ENCODE measurements at places on chromosomes 4 and X. TPM values are rescaled to one million over a fixed set of nuclear protein-coding genes. Genes with fewer than 3 reads are reported as not detected.

Gene SSX2B
- not detected for polyA plus RNA-seq

Gene IL13RA2
- 12.7 TPM for polyA plus RNA-seq

Gene VCX
- polyA plus RNA-seq: not detected

DNA sequence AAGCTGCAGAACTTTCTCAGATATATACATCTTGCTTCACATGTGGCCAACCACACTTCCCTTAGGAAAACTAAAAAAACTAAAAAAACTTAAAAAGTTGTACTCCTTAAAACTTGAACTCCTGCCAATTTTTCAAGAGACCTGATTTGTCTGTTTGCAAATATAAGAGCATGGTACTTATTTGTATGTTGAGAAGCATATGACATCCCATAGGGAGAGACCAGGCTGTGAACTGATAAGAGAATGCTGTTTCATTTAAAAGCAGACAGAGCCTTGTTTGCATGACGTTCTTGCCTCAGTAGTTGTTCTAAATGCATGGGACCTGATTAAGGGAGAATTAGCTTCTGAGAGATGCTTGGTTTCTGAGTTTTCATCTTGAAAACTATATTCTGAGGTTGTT, 169.9 kb downstream of the GPC3 start:
- no peak for DNase-seq

DNA sequence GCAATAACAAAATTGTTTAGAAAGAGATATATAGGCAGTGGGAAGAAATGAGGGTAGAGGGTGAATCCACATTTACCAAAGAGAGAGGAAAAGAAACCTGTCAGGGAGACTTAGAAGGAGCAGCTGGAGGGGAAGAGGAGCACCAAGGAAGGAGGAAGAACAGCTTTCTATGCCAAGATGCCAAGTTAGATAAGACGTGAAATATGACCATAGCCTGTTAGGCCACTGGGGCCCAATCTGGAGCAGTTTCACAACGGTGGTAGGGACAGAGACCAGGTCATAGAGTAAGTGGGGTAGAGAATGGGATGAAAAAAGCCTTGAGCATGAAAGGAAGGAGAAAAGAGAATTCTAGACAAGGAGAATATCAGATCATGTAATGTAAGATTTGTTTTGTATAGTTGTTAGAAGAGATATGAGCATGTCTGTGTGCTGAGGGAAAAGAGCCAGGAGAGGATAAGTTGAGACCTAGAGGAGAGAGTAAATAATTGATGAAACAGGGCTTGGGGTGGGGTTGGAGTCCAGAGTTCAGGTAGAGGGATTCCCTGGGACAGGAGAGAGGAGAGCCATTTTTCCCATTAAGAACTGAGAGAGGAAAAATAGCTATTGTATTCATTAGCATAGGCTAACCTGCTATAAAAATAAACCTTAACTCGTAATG, 4.4 kb upstream of the SOWAHB start:
- no peak for DNase-seq

DNA sequence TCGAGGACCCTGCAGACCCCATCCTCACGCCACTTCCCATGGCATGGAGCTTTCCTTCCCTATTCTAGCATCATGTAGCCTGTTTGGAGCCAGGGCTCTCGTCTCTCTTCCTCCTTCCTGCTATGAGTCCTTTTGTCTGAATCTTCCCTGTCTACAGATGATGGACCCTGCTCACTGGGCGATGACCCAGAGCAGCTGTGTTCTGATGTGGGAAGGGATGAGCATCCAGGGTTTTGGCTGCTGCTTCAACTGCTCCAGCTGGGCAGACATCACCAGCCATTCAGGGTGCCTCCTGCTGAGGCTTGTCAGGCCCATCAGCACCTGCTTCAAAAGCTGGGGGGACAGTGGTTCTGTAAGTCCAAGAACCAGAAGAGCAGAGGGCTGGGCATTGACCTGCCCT, 3.2 kb upstream of the CCKAR start:
- DNase-seq: no peak

DNA sequence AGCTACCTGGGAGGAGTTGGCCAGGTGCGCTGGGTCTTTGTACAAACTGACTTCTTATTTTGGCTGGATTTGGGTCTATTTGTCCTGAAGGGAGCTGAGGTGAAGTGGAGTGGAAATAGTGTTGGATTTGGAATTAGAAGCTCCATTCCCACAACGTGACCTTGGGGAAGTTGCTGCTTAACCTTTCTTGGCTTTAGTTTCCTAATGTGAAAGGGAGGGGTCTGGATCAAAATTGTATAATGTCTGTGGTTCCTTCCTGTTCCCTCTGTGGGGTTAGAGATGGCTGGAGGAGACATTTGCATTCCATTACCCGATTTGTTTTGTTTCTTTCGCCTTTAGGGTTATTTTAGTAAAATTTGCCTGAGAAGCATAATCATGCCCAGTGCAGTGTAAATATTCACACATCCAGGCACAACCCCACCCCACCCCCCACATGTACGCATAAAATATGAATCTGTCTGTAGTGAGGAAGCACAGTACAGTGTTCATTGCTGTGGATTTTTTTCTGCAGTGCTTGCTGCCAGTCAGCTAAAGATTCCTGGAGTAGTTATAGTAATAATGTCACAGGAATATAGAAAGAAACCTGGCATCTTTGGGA, 21.5 kb downstream of the JADE1 start:
- peak; percentile 29 for DNase-seq

DNA sequence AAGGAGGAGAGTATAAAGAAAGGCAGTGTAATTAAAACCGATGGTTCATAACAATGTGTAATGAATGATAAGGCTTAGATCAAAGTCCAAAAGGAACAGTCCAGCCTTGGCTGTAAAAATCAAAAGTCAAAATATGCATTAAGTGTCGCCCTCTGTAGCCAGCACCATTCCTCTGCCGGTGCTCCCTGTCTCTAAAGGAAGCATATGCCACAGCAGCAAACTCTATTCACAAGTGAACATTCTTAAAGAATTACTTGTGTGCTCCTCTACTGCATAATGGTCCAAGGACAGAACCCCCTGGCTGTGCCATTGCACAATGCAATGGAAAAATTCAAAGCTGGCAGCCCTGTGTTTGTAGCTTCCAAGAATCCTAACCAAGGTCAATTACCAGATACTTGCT, 16.3 kb upstream of the MBNL3 start:
- peak; percentile 51 for DNase-seq

GRCh38 chr4:74188912-74189311, 31.0 kb downstream of the MTHFD2L start:
- DNase-seq: no peak

DNA sequence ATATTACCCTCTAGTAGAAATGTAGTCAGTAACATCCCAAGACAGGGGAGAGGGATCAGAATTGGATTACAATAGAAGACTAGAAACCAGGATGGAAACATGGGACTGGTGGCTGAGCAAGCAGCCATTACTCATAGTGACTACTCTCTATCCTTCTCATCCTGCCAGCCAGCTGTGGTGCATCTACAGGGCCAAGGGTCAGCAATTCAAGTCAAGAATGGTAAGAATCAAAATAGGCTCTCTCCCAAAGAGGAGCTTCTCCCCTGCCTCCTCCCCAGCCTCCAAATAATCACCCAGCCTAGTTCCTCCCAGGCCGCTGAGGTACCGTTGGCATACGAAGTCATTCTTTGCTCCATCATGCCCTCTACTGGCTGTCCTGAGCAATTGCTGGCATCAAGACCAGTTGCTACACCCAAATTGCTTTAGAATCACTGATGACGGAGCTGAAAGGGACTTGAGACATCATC, 19.4 kb downstream of the AWAT2 start:
- DNase-seq: peak; percentile 56

GRCh38 chr4:145625677-145626622, 6.8 kb downstream of the MMAA start:
- no peak for DNase-seq

DNA sequence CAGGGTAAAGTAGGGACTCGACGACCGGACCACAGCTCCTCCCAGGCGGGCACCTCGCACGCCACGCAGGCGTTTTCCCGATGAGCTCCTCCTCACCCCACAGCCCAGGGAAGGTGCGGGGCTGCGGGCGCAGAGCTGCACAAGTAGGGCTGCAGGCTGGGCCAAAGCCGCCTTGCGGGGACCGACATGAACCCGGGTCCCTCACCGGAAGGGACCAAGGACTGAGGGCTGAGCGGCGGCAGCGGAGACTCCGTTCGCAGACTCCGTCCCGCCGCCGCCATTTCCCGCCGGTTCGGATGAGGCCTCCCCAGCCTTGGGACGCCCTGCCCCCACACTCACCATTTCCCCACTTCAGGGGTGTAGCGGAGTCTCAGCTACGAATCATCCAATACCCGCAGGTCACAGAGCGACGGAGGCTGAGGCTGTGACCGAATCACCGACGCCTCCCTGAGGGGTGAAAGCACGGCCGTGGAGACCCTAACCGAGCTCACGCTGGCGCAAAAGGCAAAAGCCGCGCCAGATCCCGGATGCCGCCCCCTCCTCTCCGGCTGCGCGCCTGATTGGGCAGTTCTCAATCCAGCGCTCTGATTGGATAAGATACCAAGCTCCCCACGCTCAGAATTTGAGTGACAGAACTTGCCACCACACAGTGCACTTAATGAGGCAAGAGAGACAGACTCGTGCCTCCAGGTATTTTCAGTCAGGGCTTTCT, at the start of gene ZNF732:
Gene ZNF732 (minus strand): TSS at position 506 of the 712 bp plus-strand sequence. CDS start 164 bp downstream, at position 342.
- peak; percentile 78 for DNase-seq

Data from fibroblast of lung (primary cell).